ENCODE measurements at places on chromosomes 16 and 17.

- no peak for DNase-seq
Measured at GRCh38 chr17:17141860-17142552, 64.1 kb downstream of the PLD6 start.

DNA sequence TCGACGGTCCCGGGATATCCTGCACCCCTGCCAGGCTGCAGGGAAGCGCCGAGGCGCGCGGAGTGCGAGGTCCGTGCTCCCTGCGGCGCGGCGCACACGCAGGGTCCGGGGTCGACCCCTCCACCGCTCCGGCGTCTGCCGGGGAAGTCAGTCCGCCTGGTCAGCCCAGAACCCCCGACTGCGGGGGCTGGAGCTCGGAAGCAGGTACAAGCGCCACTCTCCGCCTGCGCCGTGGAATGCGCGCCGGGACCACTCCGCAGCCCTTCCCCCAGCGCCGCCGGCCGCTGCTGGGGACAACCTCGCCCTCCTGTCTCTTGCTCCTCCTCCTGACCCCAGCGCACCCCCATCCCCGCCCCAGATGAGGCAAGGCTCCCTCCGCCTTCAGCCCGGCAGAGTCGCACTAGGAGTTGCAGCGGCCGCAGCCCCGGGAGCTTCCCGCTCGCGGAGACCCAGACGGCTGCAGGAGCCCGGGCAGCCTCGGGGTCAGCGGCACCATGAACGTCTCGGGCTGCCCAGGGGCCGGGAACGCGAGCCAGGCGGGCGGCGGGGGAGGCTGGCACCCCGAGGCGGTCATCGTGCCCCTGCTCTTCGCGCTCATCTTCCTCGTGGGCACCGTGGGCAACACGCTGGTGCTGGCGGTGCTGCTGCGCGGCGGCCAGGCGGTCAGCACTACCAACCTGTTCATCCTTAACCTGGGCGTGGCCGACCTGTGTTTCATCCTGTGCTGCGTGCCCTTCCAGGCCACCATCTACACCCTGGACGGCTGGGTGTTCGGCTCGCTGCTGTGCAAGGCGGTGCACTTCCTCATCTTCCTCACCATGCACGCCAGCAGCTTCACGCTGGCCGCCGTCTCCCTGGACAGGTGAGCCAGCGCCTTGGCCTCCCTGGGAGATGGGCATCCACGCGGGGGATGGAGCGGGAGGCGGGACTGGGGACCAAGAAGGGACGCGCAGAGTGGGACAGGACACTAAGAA lies at the start of gene GALR2:
GALR2 (plus strand) TSS at position 392 of the 974 bp plus-strand sequence; CDS start at position 495, 103 bp downstream.
- DNase-seq = no peak

DNA sequence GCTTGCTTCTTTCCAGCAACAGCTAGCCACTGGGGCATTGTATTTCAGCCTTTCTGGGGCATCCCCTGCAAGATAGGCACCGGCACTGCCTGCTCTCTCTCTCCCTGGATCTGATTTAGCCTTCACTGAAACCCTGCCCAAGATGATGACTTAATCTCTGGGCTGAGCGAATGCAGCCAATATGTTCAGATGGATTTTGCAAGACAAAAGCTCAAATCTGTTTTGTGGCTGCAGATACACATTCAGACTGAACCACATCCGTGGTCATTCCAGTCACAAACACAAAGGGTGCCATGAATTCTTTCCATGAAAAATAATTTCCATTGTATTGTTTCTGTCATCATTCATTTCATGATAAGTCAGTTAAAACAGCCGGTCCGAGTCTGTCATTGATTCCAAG lies 24.2 kb downstream of the SOST start:
- DNase-seq = no peak

GRCh38 chr16:84449156-84450140 lies 55.0 kb downstream of the MEAK7 start:
- DNase-seq = no peak

- DNase-seq = no peak
Measured at GRCh38 chr17:49379926-49380325, 17.9 kb upstream of the ZNF652 start.

All from stimulated activated CD8-positive, alpha-beta memory T cell treated with anti-CD3 and anti-CD28 coated beads, Interleukin-15, amount 100 ng/mL, for 24 hours (primary cell).